ENCODE measurements at places on chromosomes 6 and 20.

DNA sequence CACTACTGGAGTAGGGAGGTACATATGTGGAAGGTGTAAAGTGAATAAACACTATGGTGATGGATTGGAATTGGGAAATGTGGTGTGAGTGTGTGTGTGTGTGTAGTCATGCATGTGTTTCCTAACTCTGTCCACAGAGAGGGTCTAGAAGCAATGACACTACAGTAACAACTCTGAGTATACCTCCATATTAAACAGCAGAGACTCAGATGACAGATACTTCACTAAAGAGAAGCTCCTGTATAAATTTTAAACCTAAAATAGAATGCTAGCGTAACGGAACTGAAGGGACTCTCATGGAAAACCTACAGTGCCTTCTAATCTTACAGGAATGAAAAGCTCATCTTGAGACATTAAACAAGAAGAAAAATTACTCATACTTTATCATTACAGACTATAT lies 150.5 kb downstream of the SLC16A10 start:
- DNase-seq = no peak

GRCh38 chr6:46219661-46220060 lies 48.9 kb upstream of the ENPP5 start:
- no peak for DNase-seq

- peak; percentile 34 for DNase-seq
Measured at GRCh38 chr6:165231581-165232561, 77.5 kb downstream of the C6orf118 start.

GRCh38 chr6:92380803-92381601 lies 1038.4 kb downstream of the EPHA7 start:
- DNase-seq = no peak

DNA sequence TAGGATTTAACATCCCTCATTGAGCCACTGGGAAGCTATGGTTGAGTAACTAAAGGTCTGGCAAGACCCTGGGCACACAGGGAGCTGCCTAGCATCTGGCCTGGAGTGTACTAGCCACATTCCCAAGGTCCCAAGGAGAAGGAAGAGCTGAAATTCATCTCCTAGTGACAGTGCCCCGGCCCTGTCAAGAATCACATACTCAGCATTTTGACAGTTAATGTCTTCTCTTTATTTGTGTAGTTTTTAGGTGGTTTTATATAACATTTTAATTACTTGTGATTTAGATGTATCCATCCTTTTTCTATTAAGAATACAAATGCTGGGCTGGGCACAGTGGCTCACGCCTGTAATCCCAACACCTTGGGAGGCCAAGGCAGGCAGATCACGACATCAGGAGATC lies 40.4 kb downstream of the ALDH5A1 start:
- DNase-seq = no peak

GRCh38 chr6:100314186-100314585 lies 150.5 kb downstream of the SIM1 start:
- DNase-seq = no peak

DNA sequence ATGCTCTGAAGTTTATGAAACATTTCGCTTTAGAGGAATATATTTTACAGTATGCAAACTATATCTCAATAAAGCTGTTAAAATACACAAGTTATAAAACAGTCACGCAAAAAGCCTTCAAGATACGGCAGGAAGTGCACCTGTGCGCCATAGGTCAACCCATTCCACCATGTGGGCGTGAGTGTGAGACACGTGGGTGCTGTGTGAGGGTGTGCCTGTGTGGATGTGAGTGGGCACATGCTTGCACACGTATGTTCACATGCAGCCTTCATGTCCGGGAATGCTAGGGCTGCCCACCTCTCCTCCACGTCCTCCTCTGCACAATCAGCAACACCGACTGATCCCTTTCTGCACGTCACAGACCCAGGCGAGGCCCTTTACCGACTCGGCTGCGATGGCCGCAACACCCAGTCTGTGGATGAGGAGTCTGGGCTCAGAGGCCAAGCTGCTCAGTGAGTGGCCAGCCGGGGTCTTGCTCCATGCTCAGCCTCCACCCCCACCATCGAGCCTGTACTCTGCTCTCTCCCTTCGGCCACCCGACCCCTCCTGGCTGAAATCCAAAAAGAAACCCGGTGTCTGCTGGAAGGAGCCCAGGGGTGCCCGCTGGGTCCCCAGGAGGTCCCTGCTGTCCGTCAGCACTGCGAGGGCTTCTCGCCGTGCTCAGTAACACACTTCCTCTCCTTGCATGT lies 3.0 kb upstream of the FRMD1 start:
- DNase-seq = no peak

GRCh38 chr6:100658486-100658885 lies 193.8 kb upstream of the SIM1 start:
- no peak for DNase-seq

DNA sequence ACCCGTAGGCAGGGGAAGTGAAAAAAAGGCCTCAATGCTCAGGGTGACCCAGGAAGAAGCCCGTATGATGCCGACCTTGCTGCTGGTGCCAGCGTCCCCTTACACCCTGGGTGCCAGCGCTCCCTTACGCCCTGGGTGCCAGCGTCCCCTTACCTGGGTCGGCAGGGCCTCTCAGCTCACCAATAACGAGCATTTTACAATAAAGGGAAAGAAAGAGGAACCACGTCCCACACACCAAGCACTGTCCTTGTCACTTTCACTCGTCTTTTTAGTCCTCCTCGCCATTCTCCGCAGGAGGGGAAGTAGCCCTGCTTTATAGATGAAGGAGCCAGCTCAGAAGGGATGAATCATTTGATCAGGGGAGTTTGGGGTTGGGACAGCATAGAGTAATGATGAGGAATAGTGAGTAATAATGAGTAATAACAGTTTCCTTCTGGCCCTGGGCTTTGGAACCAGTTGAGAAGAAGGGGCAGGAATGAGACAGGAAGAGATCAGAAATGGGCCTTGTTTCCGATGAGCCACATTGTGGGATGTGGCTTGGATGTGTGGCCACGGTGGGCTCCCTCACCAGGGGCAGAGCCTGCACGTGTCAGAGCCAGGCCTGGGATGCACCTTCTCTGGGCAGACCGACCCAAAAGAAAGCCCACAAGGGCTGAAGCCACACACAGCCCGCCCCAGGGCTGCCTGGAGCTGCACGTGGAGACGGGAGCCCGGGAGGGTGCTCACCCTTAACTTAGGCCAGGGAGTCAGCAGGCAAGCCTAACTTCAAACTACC lies 75.7 kb downstream of the SYNJ2 start:
- DNase-seq = peak; percentile 84

GRCh38 chr6:140462453-140463311 lies 1088.2 kb upstream of the CITED2 start:
- peak; percentile 59 for DNase-seq

- no peak for DNase-seq
Measured at GRCh38 chr6:28137505-28137981, 4.1 kb upstream of the ZKSCAN8 start.

DNA sequence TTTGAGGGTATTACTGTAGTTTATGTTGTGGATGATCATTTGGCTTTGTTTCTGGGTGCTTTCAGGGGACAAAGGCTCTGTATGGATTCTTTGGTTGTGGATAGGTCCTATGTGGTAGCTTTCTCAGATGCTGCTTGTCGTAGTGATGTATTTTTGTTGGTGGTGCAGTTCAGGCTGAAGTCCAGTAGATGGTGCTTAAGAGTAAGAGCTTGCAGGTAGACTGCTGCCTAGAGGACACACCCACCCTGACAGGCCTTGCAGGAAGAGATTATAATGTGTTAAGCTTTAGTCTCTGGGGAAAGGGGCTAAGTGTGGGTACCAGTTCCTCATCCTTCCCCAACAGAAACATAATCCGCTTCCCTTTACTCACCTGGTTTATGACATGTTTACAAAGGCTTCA lies 62.6 kb upstream of the ADGRB3 start:
- DNase-seq = peak; percentile 2

GRCh38 chr6:140052736-140053729 lies 678.6 kb upstream of the CITED2 start:
- DNase-seq = no peak

- DNase-seq = no peak
Measured at GRCh38 chr6:91023529-91023928, 436.7 kb upstream of the MAP3K7 start.

- no peak for DNase-seq
Measured at GRCh38 chr6:2756241-2756640, 5.5 kb upstream of the MYLK4 start.

DNA sequence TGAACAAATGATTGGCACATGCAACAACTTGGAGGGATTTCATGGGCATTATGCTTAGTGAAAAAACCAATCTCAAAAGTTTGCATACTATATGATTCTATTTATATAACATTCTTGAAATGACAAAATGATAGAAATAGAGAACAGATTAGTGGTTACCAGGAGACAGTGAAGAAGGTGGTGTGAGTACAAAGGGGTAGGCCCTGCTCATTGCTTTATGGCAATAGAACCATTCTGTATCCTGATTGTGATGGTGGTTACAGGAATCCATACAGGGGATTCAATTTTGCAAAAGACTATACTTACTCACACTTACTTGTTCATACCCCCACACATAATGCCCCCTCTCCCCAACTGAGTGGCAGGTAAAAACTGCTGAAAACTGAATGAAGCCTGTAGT lies 30.2 kb upstream of the LAMA4 start:
- DNase-seq = no peak

- no peak for DNase-seq
Measured at GRCh38 chr6:113340371-113340770, 516.8 kb upstream of the MARCKS start.

DNA sequence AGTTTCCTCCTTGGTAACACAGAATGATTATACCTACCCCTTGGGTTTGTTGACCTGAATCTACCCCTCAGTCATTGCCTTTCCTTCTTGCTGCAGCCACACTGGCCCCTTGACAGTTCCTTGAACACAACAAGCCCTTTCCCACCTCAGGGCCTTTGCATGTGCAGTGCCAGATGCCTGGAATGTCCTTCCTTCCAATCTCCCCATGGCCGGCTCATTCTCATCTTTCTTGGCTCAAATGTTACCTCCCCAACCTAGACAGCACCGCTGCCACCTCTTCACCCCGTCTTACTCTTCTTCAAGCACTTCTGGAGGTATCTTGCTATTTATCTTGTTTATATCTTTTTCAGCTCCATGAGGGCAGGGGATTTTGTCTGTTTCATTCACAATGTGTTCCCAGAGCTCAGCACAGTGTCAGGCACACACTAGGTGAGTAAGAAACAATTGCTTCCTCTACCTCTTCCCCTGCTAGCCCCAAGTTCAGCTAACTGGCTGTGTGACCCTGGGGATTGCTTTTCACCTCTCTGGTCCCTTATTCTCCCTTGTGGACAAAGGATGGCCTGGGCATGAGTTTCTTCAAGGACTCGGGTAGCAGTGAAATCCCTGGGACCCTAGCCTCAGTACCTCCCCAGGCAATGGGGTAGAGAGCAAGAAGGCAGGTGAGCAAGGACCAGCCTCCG lies 121.5 kb downstream of the CEBPB start:
- no peak for DNase-seq

DNA sequence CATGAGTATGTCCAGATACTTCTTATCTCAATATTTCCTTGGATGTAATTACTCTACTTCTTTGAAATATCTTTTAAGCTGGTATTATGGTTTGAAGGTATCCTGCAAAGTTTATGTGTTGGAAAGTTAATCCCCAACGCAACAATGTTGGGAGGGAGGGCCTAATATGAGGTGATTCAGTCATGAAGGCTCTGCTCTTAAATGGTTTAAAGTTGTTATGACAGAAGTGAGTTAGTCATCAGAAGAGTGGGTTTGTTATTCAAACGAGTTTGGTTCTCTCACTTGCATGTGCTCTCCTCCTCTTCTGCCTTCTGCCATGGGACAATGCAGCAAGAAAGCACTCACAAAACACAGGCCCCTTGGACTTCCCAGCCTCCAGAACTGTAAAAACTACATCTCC lies 176.3 kb downstream of the KCNQ5 start:
- DNase-seq = no peak

- no peak for DNase-seq
Measured at GRCh38 chr20:61490721-61491120, 238.7 kb downstream of the CDH4 start.

GRCh38 chr20:11926292-11926998 lies 8.8 kb downstream of the BTBD3 start:
- no peak for DNase-seq

GRCh38 chr6:132797951-132798868 lies at the start of gene SLC18B1:
Gene SLC18B1, minus strand, starts transcription at chr6:132798637. Its CDS starts 181 bp downstream, at chr6:132798456.
- no peak for DNase-seq

- no peak for DNase-seq
Measured at GRCh38 chr6:111215131-111215530, 127.8 kb downstream of the SLC16A10 start.

DNA sequence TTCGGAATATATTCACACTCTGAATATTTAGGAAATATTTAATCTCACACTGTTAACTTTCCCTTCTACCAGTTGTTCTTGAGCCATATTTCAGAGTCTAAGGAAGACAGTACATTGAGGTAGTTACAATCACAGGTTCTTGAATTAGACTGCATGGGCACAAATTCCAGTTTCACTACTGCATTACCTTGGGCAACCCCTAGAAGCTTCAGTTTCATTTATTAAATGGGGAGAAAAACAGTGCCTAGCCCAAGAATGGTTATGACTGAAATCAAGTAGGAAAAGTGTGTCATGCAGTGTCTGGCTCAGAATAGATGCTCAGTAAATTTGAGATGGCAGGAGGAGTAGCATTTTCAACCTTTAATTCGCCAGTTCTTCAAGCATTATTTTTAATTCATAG lies 124.5 kb upstream of the SAMD5 start:
- DNase-seq = no peak

- DNase-seq = no peak
Measured at GRCh38 chr6:79630380-79630882, 698 bp upstream of the SH3BGRL2 start.

DNA sequence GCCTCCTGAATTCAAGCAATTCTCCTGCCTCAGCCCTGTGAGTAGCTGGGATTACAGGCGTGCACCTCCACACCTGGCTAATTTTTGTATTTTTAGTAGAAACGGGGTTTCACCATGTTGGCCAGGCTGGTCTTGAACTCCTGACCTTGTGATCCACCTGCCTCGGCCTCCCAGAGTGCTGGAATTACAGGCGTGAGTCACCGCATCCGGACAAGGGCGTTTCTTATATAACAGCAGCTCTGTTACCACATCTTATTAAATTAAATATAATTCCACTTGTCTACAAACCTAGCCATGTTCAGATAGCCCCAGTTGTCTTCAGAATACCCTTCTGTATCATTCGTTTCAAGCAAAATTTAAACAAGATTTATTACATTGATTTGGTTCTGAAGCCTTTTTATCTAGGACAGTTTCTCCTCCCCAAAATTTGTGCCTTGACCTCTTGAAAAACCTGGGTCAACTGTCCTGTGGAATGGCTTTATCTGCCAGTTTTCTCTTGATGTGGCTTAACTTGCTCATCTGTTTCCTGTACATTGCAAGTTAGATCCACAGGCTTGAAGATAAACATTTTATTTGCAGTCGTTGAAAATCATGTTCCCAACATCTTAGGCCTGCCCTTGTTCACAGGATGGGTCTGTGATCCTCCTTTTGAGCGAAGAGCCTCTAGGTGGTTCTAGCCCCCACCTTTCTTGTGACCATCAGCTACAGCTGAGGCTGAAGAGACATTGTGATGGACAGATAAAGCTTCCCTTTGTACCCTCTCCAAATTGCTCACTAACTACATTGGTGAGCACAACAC lies 132.2 kb downstream of the ARID1B start:
- no peak for DNase-seq

DNA sequence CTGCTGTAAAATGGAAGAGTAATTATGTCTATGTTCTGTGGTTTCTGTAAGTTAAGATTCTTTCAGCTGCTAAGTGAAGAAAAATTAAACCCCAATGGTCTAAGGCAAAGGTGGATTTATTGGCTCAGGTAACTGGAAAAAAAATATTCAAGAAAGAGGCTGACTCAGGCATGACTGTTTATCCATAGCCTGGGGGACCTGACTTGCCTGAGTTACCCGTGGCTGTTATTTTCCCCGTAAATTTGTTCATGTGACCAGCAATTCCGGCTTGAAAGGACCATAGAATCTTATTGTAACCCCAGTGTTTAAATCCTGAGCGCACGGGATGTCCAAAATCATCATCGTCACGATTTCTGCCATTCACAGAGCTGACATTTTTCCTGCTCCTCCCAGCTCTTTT lies 32.3 kb upstream of the SULF2 start:
- DNase-seq = no peak

Data from skeletal muscle cell (primary cell).